ENCODE measurements at places on chromosomes 6 and 20.

DNA sequence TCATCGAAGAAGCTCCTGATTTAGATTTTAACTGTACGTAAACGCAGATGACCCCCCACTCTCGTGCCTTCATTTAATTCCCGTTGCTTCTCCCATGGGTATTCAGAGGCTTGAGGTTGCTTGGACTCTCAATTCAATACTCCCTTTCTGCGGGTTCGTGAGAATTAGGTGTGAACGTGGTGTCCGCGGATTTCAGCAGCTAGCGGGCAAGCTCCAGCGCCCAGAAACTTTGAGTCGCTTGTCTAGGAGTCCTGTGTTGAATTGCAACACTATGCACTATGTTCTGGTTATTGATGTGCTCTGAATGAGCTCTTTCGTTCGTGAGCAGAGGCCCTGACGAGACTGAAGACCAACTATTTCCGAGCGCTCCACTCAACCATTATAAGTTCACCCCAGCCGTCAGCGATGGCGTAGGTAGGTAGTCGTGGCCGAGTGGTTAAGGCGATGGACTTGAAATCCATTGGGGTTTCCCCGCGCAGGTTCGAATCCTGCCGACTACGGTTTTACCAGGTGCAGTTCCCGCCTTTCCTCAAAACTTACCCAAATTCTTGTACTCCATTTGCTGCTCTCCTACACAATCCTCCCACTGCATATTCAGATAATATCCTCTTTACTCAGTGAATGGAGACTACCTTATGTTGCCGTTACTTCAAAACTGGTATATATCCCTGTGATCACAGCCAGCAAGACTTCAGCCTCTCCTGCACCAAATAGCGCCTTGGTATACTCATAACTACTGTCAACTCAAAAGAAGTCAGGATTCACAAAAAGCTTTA is 72.6 kb upstream of the ZNF184 start:
- no peak for DNase-seq

DNA sequence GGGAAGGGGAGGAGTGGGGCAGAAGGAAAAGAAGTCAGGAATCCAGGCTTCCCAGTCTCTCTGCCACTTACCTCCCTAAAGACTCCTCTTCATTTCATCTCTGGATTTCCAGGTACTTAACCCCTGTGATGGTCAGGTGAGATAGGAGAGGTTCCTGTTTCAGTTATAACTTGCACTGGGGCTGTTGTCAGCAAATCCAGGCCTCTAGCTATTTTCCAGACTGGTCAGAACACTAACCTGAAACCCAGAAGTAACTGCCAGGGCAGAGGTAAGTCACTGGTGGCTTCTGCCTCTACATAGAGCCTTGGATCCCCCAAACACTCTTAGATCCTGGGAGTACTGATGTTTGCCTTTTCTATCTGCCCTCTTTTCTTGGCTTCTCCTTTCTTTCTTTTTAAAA is 233.5 kb upstream of the TAB2 start:
- DNase-seq, result no peak

- no peak for DNase-seq
Measured at GRCh38 chr6:31171931-31172905, 1.7 kb upstream of the POU5F1 start.

- DNase-seq, result no peak
Measured at GRCh38 chr6:154474648-154475428, 35.6 kb downstream of the CNKSR3 start.

- peak; percentile 34 for DNase-seq
Measured at GRCh38 chr6:85677234-85677956, 34.7 kb upstream of the SYNCRIP start.

GRCh38 chr6:115899730-115900282 is 160.9 kb downstream of the FRK start:
- DNase-seq, result no peak

- no peak for DNase-seq
Measured at GRCh38 chr6:65098349-65098748, 608.7 kb downstream of the EYS start.

GRCh38 chr6:15033850-15034203 is 212.0 kb upstream of the JARID2 start:
- no peak for DNase-seq

DNA sequence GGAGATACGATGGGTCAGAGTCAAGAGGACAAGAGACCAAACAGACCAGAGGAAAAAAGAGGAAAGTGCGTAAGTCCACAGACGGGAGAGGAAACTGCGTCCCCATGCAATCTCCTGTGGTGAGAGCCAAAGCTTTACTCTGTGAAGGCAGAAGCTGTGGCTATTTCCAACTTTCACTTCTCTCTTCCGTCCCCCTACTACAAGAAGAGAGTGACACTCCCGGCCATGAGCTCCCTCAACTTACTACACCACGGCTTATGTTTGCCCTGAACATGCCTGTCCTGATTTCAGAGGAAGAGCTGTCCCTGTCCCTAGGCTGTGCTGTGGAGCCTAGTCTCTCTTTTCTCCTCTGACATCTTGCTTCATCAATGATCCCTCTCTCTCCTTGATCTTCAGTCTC is 11.5 kb upstream of the SSR1 start:
- no peak for DNase-seq

- no peak for DNase-seq
Measured at GRCh38 chr20:50200482-50201104, 10.0 kb downstream of the CEBPB start.
